ENCODE measurements at places on chromosomes 1 and 21.

- no peak for DNase-seq
These were observed 10.4 kb downstream of the NSL1 start for GRCh38 chr1:212781225-212781624.

- no peak for DNase-seq
These were observed 444.4 kb downstream of the LTN1 start for GRCh38 chr21:28548291-28548690.

DNA sequence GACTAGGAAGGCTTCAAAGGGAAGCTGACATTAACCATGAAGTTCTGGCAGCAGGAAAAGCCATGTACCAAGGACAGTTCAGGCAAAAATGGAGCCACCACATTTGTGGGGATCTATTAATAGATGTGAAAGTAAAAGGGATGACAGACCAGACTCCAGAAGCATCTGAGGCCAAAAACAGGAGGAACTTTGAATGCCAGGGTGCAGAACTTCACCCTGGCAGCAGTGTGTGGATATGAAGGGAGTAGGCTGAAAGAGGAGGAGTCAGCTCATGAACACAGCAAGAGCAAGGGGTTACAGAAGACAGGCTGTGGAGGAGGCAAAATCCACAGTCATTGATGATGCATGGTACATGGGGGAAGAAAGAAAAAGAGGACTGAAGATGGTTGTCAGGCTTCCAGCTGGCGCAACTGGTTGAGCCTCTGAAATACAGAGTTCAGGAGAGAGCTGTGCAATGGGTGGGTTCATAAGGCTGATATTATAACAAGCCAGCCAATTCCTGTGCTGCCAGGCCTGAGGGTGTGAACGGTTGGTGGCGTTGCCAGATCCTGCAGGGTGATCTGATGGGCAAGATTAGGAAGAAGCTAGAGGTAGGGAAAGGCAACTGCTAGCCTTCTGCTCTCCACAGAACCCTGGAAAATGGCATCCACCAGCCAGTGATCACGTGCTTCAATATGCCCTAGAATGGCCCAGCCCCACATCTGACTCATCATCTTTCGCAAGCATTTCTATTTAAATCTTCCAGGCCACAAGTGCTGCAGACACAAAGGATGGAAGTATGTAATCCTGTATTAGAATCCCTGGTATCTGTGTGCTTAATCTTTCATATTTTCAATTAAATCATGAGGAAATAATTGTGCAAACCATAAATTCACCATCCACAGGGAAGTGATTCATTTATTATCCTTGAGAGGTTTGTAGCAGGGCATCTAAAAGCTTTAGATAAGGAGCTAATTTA is 81.9 kb downstream of the SLC25A24 start:
- DNase-seq, result no peak

GRCh38 chr21:46620846-46621245 is 14.6 kb upstream of the PRMT2 start:
- no peak for DNase-seq

GRCh38 chr1:54601730-54602129 is 21.6 kb downstream of the FAM151A start:
- no peak for DNase-seq

DNA sequence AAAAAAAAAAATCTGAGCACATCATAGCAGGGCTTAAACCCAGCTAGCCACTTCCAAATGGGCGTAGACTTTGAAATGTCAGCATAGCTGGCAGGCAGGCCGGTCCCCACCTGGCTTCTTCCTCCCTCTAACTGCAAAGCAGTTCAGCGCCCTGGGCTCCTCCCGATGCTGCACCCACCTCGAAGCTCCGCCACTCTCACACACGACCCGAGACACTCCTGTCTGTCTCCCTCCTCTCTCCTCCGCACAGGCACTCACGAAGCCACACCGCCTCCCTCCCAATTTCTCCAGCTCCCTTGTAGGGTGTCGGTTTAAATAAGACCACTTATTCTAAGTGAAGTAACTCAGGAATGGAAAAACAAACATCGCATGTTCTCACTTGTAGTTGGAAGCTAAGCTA is 301.3 kb downstream of the NPHP4 start:
- no peak for DNase-seq

- DNase-seq, result no peak
These were observed 403.2 kb upstream of the B3GALT2 start for GRCh38 chr1:193589597-193590040.
